ENCODE measurements at places on chromosomes 7 and 10. TPM values are rescaled to one million over a fixed set of nuclear protein-coding genes. Genes with fewer than 3 reads are reported as not detected.

DNA sequence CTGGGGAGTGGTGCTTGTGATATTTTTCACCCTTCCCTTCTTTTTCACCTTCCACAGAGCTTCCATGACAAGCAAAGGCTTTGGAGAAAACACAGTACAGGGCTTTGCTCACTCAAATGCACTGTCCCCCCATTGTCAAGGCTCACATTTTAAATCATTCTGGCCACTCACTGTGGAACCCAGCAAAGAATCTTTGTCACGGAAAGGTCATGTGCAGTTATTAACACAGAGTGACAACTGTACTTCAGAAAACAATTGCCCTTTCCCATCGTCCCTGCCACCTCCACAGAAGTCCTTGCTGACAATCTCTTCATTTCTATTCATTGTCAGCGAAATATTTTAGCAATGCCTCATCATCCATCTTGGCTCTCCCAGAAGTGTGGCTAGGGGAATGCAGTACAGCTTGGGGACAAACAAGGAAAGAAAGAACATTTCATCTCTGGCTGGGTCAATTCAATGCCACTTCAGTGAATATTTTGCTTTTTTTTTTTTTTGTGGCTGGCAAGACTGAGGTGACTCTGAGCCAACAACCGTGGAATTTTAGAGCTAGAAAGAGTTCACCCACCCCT lies 851.0 kb downstream of the KCNMA1 start:
- no peak for DNase-seq

DNA sequence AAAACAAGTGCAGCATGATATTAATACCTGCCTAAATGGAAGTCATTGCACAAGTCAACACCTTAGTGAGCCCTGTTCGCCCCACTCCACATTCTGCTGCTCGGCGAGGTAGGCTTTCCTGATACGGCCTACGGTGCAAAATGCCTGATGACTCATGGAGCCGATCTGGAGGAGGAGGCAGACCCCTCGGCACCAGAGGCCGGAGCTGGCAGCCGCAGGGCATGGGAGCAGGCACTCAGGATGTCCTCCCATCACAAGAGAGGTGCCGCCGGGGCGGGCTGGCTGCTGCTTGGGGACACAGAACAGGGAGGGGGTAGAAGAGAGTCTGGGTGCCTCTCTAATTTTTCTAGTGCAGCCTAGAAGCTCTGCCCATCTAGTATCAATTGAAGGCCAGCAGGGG lies 418.5 kb upstream of the MGMT start:
- DNase-seq: no peak

DNA sequence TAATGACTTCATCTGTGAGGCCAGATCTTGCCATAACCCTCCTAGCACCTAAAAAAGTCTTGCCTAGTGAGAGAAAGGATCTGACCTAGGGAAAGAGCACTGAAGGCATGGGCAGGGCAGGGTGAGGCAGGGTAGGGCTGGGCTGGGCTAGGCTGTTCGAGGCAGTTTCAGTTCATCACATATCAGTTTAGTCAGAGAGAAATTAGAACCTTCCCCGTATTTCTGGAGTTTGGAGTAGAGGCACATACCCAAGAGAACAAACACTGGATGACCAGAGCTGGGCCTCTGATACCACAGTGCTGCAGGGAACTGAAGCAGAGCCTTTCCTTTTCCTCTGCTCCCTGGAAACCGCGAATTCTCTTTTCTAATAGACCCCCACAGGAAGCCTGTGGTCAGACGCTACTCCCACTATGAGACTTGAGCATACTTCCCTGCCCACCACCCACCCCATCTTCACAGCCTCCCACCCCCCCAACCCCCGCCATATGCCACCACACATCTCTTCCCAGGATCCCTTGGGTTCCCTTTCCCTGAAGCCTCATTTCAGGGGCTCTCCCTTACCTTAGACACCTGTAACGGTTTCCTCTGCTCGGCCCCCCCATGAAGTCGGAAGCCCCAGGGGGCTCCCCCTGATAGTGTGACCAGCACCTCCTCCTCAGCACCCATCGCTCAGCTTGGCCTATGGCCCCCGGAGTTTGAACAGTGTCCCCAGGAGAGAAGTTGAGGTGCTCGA lies 406 bp downstream of the SYNPO2L start:
- DNase-seq: no peak

DNA sequence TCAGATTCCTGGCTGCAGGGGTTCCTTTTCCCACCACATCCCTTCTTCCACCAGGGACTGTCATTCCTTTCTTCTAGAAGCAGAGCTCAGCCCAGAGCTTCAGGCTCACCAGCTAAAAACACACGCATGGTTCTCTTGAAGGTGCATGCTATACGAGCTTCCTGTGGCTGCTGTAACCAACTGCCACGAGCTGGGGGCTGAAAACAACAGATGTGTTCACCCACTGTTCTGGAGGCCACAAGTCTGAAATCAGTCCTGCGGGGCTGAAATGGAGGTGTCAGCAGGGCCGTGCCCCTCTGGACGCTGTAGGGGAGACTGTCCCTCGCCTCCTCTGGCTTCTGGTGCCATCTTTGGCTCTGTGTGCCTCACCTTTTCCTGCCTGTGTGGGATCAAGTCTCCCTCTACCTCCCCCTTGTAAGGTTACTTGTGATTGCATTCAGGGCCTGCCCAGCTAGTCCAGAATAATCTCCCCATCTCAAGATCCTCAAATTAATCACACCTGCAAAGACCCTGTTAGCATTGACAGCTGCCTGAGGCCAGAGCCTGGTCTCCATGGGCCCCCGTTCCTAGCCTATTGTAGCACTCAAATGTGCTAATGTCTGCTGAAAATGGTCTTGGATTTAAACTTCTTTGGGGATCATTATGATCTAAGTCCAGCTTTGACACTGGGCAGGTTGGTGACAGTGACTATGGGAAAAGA lies 13.7 kb downstream of the RAB19 start:
- DNase-seq: no peak

- no peak for DNase-seq
Measured at GRCh38 chr7:13577566-13578145, 411.8 kb downstream of the ETV1 start.

- no peak for DNase-seq
Measured at GRCh38 chr10:131766096-131766495, 134.7 kb upstream of the PPP2R2D start.

DNA sequence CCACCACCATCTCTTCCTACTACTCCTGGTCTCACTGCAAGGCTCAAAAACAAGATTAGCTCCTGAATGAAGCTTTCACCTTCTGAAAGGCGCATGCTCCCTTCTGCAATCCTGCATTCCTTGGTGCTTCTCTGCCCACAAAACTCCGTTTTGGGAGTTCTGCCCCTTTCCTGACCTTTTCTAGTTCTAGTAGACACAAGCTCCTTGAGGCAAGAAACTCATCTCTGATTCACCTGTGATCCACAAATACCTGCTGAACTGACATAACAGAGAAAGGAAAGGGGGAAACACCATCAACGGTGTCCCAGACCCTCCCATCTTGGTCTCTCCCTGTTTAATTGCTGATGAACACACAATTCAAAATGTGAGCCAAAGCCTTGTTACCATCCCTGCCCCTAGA lies 64.0 kb upstream of the EGR2 start:
- no peak for DNase-seq

- no peak for DNase-seq
Measured at GRCh38 chr7:91564101-91564500, 299.9 kb downstream of the FZD1 start.

DNA sequence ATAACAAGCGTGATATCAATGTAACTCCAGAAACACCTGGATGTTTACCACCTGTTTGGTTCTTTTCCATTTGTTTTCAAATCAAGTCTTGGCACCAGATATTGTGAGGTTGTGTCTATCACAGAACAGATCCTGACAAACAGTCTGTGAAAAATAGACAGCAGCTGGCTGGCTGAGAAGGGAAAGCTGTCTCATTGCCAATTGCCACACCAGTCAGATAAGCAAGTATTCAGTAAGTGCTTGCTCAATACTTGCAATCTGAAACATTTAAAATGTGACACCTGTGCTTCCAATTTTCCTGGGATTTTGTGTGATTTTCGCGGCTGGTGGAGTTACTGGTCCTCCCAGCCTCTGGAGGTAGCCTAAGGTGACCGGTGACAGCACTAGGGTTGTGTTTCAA lies 147.9 kb upstream of the MYO3A start:
- DNase-seq: no peak

DNA sequence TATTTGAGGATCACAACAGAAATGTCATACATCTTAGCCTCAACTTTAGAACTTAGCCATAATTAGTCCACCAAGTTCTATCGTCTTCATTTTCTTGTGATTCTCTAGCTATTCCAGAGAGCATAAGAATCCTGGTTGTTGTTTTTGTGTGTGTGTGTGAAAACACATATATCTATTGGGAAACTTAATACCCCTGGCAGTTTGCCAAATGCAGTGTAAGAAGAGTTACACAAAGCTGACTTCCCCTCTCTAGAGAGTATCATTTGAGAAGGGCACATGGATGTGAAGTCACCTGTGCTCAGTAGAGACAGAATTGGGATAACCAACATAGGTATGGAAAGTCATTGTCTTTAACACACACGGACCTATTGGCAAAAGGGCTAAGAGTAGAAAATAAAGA lies 19.3 kb downstream of the FOXI2 start:
- DNase-seq: no peak

GRCh38 chr10:51911723-51912122 lies 212.3 kb upstream of the CSTF2T start:
- no peak for DNase-seq

GRCh38 chr10:36280321-36280741 lies 638.2 kb upstream of the FZD8 start:
- no peak for DNase-seq

DNA sequence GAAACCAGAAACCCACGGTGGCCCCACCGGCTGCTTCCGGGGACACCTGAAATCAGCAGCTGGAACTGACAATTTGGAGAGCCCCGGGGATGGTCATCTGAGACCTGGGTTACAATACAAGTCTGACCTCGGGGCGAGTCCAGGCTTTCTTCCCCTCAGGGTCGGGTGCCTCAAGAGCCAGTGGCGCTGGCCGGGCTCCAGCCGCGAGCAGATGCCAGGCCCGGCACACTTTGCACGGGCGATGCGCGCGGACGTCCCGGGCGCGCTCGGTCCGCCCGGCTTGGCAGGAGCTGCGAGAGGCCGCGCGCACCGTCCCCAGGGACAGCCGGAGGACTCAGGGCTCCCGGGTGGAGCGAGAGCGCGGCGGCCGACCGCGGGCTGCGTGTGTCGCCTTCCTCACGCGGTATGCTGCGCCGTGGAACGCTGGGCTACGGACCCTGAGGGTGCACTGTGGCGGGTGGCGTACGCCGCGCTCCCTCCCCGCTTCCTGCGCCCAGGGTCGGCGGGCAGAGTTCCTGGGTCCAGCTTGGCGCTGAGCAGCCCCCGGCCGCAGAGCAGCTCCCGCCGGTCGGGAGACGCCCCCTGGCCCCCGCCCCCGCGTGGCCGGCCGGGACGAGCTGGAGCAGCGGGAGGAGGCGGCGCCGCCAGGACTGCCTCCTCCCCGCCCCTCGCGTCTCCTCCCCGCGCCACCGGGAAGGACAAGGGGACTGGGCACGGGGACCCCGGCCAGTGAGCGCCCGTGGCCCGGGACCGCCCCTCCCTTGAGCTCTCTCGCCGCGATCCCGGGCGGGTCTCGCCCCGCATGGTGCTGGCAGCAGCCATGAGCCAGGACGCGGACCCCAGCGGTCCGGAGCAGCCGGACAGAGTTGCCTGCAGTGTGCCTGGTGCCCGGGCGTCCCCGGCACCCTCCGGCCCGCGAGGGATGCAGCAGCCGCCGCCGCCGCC lies at the start of gene RBM20:
Gene RBM20, plus strand, starts transcription at position 684 of the 945 bp plus-strand sequence. Its CDS starts 119 bp downstream, at position 803.
- DNase-seq: no peak

PIP gene
- total RNA-seq: not detected

PON3 gene
- total RNA-seq: 3.5 TPM

NKX1-2 gene
- total RNA-seq: 0.07 TPM

BLVRA gene
- 5.4 TPM for total RNA-seq

Data from colonic mucosa (tissue), 4 donors.